NCI-H146 (cell line): ENCODE measurements at places on chromosomes 12 and 14.

DNA sequence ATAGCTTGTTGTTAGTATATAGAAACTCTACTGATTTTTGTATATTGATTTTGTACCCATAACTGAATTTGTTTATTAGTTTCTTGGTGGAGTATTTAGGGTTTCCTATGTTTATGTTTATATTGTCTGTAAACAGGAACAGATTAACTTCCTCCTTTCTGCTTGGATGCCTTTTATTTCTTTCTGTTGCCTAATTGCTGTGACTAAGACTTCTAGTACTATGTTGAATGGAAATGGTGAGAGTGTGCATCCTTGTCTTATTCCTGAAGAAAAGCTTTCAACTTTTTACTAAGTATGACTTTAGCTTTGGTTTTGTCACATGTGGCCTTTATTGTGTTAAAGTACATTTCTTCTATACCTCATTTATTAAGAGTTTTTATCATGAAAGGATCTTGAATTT lies 20.9 kb downstream of the FBXW8 start:
- no peak for DNase-seq

DNA sequence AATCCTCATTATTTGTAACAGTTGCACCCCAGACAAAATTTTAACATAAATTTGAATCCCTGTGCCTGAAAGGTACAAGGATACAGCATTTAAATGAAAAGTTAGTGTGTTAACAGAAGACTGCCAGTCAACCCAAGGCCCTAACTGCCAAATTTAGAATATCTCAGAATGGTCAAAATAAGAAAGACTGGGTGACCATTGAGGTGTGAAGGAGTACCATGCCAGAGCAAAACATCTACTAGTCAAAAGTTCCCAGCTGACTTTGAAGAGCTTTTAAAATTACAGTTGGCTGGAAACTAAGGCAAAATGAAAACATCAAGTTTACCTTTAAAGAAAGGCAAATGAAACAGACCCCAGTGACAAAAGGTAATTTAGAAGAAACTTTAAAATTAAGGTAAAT lies 18.4 kb downstream of the SAV1 start:
- DNase-seq = no peak

DNA sequence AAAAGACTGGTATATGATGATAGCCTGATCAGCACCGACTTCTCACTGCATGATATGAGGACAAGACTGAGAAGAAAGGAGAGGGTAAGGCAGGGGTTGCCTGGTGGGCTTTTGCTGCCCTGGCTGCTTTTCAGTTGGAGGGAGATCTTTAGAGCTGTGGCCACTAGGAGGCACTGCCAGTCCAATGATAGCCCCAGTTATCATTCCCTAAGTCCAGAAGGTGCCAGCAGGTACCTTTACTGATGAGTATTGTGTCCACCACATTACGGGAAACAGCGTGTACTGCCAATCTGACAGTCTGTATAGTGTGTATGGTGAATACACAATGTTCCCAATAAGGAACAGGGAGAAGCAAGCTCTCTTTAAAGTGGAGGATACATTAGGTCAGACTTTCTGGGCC lies 55.8 kb upstream of the CCDC175 start:
- DNase-seq = peak; percentile 30

DNA sequence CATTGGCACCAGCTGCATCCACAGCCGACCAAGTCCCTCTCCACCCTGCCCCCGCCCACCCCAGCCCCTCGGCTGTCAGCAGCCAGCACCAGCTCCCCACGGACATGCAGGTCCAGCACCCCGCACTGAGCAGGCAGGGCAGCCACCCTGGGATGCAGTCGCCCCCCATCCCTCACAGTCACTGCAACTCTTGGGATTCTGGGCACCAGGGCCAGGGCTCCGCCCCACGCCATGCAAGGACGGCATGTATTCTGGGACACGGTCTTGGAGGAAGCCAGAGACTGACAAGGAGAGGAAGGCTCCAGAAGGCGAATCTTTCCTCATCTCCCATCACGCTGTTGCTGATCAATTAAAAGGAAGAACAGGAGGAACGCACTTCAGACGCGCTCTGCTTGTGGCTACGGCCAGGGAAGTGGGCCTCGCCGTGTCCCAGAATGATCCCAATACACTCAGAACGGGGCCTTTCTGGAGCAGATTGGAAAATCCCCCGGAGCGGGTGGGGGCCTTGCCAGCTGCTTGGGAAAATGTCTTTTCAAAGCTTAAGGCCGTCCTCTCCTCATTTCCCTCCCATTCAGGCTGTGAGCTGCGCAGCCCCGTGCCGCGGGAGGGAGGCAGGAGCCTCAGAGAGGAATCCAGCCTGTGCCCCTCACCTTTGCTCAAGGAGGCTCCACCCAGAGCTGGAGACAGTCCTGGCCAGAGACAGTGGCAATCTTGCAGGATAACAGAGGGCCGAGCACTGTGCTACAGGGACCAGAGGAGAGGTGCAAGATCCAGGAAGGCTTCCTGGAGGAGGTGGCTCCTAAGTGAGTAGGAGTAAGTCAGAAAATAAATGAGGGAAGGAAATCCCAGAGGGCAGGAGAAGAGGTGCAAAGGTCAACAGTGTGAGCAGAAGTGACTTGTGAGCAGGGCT lies 54.1 kb upstream of the DIO3 start:
- DNase-seq = no peak

DNA sequence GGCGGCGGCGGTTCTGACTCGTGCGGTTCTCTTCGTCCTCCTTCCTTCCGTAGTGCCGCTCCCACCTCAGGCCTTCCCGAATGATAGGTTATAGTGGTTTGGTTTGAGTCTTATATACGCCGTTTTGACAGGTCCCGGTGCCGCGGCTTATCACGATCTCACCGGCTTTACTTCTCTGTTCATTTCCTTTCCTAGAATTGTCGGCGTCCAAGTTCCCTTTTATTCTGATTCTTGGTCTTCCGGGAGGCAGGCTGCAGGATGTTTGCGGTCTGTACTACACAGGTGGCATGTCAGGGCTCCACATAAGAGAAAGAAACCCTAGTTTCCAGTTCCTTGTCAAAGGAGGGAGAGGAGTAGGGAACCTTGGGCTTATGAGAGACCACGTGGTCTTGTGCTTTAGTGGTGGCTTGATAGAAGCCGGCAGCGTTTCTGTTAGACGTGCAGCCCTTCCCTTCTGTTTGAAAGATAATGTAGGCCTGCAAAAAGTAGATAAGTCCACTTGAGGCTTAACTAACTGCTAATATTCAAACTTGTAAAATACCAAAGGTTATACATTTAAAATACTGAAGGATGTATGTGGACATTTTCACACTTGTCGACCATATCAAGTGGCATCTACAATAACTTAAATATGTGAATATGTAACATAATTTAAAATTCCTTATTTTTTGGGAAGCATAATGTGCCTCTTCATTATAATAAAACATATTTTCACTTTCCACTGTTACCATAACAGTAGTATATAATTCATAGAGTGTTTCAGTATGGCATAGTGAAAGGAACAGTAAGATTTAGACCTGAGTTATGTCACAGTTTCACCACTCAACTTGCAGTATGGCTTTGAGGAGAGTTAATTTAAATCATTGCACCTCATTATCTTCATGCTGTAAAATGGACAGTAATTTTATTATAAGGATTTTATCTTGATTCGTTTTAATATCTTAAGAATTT lies 804 bp downstream of the USP15 start:
- peak; percentile 56 for DNase-seq

GRCh38 chr12:22056607-22057006 lies 10.6 kb downstream of the CMAS start:
- no peak for DNase-seq

- DNase-seq = peak; percentile 53
Measured at GRCh38 chr12:118463677-118464076, 87.3 kb downstream of the SUDS3 start.

DNA sequence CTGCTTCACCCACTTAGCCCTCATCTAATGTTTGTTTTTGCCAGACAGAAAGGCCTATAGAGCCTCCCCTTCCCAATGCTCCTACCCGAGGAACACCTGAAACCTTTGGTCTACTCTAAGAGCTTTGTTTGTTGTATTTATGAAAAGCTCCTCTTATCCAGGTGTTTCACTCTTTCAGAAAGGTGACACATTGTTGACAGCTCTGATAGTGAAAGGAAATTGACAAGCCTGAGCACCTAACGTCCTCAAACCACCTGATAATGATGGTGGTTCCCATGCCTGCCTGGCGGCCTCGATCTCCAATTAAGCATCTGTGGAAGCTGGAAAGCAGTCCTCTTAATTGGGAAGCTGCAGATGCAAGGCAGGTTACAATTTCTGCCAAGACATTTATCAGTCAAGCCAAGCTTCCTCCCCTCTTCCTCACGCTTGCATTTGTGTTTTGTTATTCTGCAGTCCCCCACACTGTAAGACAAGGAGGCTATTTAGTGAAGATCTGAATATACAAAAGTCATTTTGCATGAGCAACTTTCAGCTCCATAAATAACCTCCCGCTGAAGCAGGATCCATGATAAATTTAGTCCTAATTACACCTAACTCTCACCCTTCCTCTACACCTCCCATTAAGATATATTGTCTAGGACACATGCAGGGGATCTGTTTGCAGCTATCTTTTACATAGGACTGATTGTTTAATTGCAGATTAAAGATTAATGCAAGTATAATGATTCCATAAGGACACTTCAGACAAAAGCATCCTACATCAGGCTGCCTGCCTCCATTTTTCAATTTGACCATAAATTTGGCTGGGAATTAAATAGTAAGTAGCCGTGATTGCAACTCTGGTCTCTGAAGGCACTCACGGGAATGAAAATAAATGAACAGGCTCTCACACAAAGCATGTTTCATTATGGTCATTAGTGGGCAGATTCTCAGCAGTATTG lies 288.6 kb downstream of the PDZRN4 start:
- DNase-seq = peak; percentile 82

DNA sequence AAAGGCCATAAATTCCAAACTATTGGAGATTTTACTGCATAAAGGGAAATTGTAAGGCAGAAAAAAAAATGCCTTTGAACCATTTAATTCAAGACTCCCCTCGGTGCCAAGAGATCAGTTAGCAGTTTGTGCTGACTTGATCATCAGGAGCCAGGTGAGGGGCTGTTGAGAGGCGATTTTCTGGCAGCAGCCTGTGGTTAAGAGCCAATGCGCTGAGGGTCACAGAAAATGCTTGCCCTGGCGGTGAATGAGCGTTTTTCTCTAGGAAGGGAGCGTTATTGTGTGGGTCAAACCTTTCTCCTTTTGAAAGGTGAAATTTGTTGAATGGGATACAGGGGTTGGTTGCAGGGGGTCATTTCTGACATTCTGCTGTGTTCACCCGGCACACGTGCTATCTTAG lies 4.7 kb downstream of the SRRM4 start:
- DNase-seq = peak; percentile 11

GRCh38 chr12:43676183-43676813 lies 82.3 kb downstream of the PUS7L start:
- peak; percentile 29 for DNase-seq

GRCh38 chr14:24183014-24183481 lies 5.6 kb downstream of the IPO4 start:
- DNase-seq = no peak

- DNase-seq = no peak
Measured at GRCh38 chr14:101564819-101565698, 3.8 kb downstream of the DIO3 start.

DNA sequence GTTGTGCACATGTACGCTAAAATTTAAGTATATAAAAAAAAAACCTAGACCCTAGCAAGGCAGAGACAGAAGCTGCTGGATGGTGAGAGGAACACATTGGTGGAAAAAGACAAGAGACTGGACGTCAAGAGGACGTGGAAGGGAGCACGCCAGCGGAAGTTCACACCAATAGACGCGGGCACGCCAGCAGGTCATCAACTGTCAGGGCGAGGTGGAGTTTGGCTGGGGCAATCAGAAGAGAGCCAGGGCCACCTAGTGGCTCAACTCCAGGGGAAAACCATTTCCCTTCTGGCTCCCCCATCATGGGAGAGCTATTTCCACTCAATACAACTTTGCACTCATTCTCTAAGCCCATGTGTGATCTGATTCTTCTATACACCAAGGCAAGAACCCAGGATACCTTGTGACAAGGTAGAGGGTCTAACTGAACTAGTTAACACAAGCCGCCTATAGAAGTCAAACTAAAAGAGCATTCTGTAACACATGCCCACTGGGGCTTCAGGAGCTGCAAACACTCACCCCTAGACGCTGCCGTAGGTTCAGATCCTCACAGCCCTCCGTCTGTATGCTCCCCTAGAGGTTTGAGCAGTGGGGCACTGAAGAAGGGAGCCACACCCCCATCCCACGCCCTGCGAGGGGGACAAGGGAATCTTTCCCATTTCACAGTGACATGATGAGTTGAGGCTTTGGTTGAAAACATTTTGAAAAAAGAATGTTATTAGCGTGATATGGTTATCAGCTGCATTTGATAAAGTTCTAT lies 702.7 kb downstream of the TMTC2 start:
- peak; percentile 22 for DNase-seq

DNA sequence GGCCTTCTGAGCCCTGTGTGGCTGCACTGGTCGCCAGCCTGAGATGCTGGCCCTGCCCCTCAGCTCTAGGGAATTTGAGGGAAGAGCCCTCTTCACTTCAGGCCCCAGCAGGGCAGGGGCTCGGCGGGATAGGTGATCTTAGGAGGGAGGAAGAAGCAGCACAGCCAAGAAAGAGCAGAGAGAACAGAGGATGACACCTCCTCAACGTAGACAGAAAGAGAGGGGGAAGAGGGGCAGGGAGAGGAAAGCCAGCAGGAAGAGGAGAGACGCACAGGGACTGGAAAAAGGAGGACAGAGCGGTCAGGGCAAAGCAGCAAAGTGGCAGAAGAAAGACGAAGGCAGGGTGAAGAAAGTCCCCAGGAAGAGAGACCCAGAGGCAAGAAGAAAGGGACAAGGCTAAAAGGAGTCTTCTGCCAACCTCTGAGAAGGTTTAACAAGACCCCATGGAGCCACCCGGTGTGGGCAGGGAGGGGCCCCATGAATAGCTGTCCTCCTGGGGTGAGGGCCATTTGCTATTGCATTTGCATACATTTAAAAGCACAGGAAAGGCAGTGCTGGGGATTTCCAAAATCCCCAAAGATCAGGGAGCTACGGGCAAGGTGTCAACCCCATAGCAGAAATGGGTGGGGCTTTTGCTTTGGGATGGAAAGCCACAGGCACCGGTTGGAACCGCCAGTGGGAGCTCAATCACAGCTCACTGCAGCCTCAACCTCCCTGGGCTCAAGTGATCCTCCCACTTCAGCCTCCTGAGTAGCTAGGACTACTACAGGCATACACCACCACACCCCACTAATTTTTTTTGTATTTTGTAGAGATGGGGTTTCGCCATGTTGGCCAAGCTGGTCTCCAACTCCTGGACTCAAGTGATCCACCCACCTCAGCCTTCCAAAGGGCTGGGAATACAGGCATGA lies 22.7 kb downstream of the CMKLR1 start:
- DNase-seq = no peak

- no peak for DNase-seq
Measured at GRCh38 chr12:110062241-110062640, 13.9 kb upstream of the C12orf76 start.

GRCh38 chr12:124940393-124941169 lies 26.1 kb upstream of the UBC start:
- DNase-seq = no peak

DNA sequence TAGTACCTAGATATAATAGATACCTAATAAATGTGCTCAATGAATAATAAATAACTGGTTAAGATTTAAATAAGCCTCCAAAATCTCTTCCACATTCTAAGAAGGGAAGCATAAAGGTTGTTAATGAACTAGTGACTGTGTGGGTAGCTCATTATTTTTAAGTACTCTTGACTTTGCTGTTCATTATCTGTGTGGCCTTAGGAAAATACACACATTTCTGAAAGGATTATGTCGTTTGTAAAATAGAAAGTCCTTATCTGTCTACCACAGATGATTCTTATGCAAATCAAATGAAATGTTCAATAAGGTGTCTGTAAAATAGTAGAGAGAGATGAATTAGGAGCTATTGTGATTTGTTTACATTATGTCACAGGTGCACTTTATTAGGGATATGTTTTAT lies 119.5 kb downstream of the LRRK2 start:
- no peak for DNase-seq
